ENCODE measurements at places on chromosomes 4 and X. TPM values are rescaled to one million over a fixed set of nuclear protein-coding genes. Genes with fewer than 3 reads are reported as not detected.

- DNase-seq = no peak
Observed at GRCh38 chr4:142447009-142447408, 399.1 kb downstream of the INPP4B start.

DCAF8L2 gene
- total RNA-seq = not detected

DNA sequence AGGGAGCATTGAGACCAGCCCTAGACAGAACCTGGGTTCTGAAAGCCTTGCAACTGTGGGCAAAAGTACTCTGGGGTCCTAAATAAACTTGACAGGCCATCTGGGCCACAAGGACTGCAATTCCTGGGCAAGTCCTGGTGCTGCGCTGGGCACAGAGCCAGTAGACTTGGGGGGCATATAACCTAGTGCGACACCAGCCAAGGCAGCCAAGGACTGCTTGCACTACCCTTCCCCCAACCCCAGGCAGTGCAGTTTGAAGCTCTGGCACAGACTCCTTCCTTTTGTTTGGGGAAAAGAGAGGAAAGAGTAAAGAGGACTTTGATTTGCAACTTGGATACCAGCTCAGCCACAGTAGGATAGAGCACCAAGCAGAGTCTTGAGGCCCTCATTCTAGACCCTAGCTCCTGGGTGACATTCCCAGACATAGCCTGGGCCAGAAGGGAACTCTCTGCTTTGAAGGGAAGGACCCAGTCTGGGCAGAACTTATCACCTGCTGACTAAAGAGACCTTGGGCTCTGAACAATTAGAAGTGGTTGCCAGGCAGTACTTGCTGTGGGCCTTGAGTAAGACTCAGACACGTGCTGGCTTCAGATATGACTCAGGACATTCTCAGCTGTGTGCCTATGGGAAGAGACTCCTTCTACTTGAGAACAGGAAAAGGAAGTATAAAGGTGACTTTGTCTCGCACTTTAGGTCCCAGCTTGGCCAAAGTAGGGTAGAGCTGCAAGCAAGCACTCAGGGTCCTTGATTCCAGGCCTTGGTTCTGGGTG lies 522.8 kb downstream of the GLUD2 start:
- no peak for DNase-seq

SULT1E1 gene
- total RNA-seq = not detected

DNA sequence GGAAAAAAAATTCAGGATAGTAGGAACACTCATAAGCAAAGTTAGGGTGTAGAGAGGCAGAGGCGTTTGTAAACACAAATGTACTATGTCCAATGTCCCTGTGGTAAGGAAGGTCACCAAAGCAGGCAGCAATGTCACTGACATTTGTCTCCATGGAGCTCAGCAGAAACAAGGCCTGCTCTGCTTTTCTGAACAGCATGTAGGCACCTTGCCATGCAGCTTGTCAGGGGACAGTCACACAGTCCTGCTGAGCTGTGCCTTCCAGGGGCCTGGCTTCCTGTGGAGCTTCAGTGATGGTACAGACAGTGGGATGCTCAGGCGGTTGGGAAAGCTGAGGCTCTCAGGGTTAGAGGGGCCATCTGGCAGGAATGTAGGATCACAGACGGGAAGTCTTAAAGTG lies 74.5 kb upstream of the HS3ST1 start:
- DNase-seq = no peak

- DNase-seq = no peak
Observed at GRCh38 chrX:100979881-100980607, 10.5 kb downstream of the ARL13A start.

- no peak for DNase-seq
Observed at GRCh38 chr4:22435652-22436051, 80.2 kb downstream of the ADGRA3 start.

GRCh38 chr4:169485791-169486742 lies 126.3 kb downstream of the NEK1 start:
- DNase-seq = peak; percentile 5

DNA sequence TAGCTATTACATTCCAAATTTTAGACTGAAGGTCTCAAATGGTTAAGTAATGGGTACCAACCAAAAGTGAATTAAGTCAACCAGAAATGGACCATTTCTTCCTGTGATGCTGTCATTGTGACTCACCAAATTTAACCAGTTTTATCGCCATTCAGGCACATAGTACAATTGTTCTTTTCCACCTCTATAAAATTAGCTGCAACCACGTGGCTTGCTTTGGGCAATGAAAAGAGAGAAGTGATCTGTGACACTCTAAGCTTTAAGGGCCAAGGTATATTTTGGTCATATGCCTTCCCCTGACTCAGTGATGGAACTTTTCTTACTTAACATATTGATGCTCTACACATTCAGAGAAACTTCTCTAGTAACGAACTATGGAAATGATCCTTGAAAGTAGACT lies 20.3 kb upstream of the PHF8 start:
- DNase-seq = no peak

DNA sequence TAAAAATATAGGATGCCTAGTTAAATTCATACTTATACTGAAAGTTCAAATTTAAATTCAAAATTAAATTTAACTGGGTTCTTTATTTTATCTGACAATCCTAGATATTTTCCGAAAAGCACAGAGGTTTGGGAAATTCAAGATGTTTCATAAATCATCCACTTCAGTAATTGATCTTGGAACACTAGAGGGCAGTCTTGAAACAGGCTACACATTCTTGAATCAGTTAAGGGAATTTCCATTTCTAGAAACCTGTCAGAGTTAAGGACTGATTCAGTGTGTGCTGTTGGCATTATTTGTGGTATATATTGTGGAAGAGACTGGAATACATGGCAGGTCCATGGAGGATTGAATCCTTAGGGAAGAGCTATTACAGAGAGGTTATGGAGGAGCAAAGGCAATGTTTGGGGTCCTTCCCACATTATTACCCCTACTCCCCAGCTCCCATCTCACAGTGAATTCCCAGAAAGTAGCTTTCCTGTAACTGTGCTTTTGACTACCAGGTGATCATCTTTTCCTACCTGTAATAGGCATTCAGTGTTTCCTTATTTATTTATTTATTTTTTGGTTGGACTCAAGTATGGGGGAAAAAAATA lies 92.9 kb downstream of the EGF start:
- no peak for DNase-seq

- no peak for DNase-seq
Observed at GRCh38 chr4:38559374-38559773, 104.6 kb upstream of the KLF3 start.

MANBA gene
- 8.0 TPM for total RNA-seq

UGT2B11 gene
- total RNA-seq = not detected

- no peak for DNase-seq
Observed at GRCh38 chr4:111136438-111136837, 513.6 kb upstream of the PITX2 start.

UGT2A1 gene
- total RNA-seq = not detected

GABRA4 gene
- total RNA-seq = not detected

DNA sequence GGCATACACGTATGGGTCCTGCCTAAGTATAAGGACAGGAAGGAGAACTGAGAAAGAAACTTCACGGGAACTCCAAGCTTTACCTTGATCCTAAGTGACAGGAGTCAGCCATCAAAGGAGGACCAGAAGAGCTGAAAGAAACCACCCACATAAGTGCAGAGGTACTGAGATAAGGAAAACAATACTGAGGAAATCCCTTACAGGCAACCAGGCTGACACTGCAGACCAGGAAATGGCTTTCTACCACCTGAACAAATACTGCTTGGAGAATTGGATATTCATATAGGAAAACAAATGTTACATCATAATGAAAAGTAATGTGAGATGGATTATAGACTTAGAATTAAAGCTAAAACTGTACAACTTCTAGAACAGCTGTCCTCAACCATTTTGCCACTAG lies 127.0 kb downstream of the IL15 start:
- DNase-seq = no peak

TMEM35A gene
- not detected for total RNA-seq

DNA sequence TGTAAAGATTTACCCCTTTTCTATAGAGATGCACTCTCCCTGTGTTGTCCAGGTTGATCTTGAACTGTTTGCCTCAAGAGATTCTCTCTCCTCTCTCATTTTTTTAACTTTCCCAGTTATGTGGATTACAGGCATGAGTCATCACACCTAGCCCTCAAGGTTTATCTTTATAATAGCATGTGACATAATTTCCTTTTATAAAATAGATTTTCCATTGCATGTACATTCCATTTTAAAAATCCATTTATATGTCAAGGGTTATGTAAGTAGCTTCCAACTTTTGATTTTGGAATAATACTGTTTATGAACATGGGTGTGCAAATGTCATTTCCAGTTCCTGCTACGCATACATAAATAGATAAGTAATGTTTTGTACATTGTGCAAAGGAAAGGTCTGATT lies 20.6 kb downstream of the ZNF721 start:
- DNase-seq = no peak

DNA sequence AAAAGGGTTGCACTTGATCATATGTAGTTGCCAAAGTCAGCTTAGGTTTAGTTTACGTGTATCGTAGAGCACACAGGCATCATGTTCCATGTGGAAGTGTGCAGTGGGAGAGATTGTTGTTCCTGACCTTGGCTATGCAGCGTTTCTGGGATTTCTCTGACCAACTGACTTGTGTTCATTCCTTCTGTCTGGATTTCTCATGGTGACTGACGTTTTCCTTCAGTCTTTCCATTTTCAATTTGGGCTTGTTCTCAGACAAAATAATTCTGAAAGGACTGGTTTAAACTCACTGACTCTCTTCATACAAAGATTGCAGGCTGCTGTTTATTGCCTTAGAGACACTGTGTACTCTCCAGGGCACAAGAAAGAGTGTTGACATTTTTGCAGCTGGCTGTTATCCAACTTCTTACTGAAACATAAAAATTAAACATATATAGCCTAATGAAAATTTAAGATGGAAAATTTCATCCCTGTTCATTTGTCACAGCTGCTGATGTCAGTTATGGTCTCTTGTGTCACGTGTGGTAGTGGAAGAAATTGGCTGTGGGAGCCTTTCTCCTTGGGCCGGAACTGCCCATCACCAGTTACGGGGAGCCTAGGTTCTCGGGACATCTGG lies 95.4 kb downstream of the TNIP2 start:
- DNase-seq = no peak

RHOXF2 gene
- not detected for total RNA-seq

DNA sequence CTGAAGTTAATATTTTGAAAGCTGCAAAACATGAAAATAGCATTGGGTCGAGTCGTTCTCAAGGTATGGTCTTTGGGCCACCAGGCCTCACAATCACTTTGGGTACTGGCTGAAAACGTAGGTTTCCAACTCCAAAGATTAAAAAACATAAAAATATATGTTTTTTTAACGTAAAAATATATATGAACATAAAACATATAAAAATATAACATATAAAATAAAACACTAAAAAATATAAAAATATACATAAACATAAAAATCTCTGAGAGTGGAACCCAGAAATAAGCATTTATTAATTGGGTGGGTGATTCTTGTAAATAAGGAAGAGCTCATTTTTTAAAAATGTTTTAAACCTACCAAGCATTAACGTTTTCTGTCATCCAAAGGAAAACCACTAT lies 666 bp upstream of the PDS5A start:
- DNase-seq = no peak

- no peak for DNase-seq
Observed at GRCh38 chr4:133062851-133063250, 86.2 kb upstream of the PCDH10 start.

- no peak for DNase-seq
Observed at GRCh38 chrX:102995316-102995715, 58.2 kb downstream of the RAB40AL start.

GRCh38 chrX:13815664-13816063 lies 1.2 kb downstream of the GPM6B start:
- DNase-seq = no peak

- DNase-seq = no peak
Observed at GRCh38 chr4:169914866-169915265, 111.3 kb downstream of the MFAP3L start.

DNA sequence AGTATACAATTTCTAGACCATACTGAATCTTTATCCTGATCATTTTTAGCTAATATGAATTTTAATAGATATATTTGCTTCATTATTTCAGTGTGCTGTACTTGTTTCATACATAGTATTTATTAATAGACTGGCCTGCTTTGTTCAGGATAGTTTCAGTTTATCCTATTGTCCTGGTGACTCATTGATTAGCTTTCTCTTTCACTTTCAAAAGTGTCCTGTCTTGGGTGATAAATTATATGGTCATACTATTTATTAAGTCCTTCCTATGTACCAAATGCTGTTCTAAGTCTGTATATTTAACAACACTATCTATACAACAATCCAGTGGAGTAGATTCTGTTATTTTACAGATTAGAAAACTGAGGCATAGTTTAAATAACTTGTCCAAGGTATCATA lies 153.8 kb upstream of the RAPGEF2 start:
- no peak for DNase-seq

DNA sequence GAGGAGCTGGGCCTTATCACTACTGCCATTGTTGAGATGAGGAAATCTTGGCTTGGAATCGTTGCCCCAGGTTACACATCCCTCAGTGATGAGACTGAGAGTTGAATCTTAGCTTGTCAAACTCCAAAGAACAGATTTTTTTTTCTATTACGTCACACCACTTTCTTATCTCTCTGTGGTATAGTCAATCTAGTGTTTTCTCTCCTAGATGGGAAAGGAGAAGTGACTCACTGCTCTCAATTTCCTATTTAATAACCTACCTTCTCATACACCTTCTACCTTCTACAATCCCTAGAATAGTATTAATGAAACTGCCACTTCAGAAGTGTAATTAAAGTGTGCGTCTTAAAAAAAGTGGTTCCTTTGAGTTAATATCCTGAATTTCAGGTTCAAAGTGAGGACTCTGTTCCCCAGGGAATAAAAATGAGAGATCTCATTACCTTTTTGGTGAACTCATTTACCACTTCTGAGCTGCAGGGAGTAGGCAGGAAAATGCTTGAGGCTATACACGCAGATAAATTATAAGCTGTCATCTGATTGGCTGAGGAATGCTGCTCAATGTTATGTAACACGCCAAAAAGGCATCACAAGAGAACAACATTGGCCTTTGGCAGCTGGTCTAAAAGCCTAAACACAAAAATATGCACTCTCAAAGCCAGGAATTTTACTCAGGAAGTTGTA lies 59.3 kb downstream of the MAD2L1 start:
- DNase-seq = no peak

DNA sequence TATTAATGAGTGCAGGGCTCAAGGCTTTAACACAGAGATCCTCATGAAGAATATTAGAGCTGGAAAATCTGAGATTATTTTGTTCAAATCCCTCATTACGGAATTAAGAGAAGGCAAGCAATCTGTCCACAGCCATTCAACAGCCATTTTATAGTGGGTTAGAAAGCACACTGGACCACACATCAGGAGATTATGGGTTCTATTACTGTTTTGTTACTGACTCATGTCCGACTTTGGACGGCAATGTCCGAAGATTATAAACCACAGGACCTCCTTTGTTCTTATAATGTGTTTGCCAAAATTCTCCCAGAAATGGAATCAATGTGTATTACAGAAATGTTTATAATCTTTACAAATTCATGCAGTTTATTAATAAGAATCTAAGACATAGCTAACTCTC lies 8.1 kb downstream of the LAMTOR3 start:
- DNase-seq = no peak

DNA sequence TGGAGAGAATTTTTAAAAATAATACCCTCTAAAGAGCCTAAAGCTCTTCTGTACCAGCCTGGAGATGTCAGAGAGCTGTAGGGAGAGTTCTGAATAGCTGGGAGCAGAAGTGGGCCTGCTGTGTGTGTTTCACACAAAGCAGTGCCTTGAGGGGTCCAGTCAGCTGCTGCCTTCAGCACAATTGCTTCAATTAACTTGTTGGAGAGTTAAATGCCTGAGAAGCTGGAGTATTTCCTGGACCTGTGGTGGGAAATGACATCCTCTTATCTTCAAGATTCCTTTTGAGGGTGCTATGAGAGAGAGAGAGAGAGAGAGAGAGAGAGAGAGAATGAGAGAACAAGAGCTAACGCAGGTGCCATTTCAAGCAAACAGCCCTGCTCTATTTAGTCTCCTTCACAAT lies 96.2 kb upstream of the IL1RAPL2 start:
- DNase-seq = no peak

CSAG2 gene
- total RNA-seq = not detected

MMRN1 gene
- not detected for total RNA-seq

RASGEF1B gene
- total RNA-seq = 3.6 TPM
